ENCODE measurements at places on chromosomes 11 and 22.

GRCh38 chr11:10886652-10887250 is 28.9 kb upstream of the ZBED5 start:
- no peak for DNase-seq

DNA sequence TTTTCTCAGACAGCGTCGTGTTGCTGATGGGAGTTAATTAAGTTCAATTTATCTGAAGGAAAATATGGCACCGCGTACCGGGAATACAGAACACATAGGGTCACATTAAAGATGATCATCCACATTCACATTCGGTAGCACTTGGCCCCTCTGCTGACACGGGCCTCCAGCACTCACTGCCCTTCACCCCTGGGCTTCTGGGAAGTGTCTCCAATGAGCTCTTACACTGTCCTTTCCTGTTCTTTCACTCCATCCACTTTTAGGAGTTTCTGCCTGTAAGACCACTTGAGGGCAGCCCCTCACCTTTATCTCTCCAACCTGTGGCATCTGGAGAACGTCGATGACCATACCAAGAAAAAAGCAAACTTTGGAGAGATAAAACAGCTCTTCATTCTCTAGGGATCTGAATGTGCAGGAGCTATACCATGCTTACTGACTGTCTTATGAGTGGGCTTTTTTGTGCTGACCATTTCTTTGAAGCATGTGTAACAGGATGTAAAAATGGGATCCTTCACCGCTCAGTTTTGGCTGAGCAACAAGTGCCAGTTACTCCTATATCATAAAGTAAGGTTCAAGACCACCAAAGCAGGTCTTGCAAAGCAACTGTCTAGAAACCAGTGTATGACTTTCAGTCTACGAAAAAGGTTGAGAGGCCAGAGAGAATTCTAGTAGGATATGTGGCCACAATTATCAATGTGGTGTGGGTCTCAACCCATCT is 1.1 kb upstream of the SERGEF start:
- no peak for DNase-seq

GRCh38 chr22:30204015-30204741 is 42.4 kb downstream of the LIF start:
- no peak for DNase-seq

GRCh38 chr11:73781303-73781702 is 6.4 kb upstream of the MRPL48 start:
- DNase-seq, result no peak

DNA sequence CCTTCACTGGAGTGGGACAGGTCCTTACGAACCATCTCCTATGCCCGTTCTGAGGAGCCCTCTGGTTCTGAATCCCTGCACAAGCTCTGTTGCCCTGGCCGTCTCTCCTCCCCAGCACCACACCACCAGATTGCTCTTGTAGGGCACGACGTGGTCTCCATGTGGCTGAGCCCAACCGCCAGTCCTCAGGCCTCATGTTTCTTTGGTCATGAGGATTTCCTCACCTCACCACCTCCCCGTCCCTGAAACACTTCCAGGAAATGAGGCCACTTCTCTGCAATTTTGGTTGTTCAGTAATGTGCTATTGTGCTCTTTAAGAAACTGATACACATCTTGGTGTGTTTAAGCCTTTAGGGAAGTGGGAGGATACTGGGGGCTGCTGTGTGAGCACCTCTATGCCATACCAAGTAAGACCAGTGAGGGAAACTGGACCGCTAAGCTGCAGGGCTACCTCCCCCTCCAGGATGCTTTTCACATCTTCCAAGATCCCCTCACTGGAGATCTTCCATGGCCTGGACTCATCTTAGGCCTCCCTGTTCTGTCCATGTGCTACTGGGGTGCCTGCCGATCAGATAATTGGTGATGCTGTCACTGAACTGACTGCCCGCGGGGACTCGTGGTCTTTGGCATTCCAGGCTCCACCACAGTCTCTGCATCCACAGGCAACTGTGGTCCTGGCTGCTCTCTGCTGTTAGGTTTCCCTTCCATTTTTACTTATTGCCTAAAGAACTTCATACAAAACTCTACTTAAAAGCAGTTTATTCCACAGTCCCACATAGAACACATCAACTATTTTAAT is 21.9 kb downstream of the DRICH1 start:
- DNase-seq, result no peak

- no peak for DNase-seq
Measured at GRCh38 chr22:42399315-42400271, 32.6 kb downstream of the NFAM1 start.

DNA sequence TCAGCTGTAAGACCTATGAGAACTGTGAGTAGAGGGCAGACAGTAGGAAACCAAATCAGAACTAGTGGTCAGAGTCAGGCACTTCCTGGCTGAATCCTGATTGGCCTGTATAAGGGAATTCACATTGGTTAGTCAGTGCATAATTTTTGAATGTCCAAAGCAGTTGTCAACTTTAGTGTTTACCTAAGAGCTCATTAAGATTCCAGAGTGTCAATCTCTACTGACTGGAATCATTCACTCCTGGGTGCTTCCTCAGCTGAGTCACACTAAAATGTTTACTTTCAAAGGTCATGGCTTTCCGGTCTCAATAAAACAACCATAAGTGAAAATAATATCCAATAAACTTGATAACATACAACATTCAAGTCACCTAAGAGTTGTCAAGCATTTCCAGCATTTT is 306.1 kb downstream of the C11orf87 start:
- no peak for DNase-seq

DNA sequence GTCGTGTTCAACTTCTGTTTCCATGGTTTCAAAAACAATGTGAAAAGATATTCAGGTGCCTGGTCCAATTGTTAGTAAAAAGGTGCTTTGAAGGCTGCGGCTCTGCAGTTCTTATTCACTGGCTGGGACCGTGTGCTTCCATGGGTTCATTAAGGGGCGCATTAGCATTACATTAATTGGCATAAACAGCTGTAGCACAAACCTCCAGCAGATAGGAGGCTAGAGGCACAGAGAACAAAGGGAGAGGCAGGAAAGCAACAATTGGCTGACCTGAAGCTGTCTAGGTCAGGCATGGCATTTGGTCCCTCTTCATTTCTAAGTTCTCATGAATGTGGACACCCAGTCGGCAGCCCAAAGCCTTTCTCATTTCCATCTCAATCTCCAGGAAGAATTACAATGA is 16.6 kb downstream of the PAK1 start:
- DNase-seq, result no peak

- DNase-seq, result no peak
Measured at GRCh38 chr11:100940111-100940510, 189.5 kb downstream of the PGR start.

- DNase-seq, result no peak
Measured at GRCh38 chr11:9039863-9040262, 36.1 kb upstream of the NRIP3 start.

- no peak for DNase-seq
Measured at GRCh38 chr11:10572533-10572932, 4.1 kb upstream of the LYVE1 start.

GRCh38 chr22:26287382-26288225 is 118.3 kb downstream of the SEZ6L start:
- DNase-seq, result no peak

DNA sequence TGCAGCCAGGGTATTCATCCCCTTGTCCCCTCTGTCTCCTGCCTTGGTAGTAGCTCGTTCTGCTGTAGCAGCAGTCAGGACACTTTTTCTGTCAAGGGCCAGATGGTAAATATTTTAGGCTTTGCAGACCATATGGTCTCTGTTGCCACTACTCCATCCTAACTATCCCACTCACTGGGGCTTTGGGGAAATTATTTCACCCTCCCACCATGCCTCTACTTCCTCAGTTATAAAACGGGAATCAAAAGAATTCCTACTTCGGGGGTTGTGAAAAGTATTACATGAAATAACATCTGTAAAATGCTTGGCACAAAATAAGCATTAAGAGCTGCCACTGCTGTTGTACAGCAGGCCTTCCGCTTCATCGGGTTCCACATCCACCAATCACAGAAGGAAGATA is 89.9 kb upstream of the LDLRAD3 start:
- no peak for DNase-seq

DNA sequence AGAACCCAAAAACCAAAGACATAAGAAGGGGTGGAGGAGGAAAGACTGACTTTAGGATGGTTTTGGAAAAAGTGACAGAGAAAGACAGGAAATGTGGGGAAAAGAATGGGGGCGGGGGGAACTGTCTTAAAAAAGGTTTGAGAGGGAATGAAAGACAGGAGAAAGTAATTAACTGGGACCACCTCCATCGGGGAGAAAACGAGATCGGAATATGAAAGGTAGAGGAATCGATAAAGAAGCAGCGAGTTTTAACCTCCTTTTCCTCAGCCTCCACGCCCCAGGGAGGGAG is 524 bp downstream of the MTMR2 start:
- peak; percentile 31 for DNase-seq

DNA sequence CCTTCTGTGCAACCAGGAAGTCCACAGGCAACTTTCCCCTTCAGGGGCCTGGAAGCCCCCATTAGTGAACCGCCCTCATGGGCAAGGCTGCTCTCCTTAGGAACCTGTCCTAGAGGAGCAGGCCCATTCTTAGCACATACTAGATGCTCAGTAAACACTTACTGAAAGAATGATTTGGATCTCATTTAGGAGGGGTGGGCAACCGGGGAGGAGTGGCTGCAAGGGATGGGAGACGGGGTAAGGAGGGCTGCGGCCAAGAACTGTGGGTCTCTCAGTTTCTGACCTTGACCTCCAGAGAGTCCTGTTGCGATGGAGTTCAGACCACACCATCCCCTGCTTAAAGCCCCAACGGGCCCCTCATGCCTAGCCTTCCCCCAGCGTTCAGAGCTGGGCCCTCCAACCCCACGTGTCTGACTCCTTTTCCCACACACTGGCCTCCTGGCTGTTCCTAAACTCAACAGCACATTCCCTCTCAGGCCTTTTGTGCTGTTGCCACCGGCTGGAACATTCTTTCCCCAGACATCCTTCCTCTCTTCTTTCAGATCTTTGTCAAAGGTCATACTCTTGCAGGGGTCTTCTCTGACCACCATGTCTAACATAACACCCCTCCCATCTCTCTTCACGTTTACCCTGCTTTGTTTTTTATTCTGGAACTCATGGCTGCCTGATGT is 20.7 kb upstream of the PICK1 start:
- DNase-seq, result no peak

All from activated CD4-positive, alpha-beta T cell treated with anti-CD3 and anti-CD28 coated beads for 4 hours (primary cell).